ENCODE measurements at places on chromosomes 7 and 10.

- DNase-seq, result no peak
These were observed 13.5 kb upstream of the GPR85 start for GRCh38 chr7:113100121-113100603.

GRCh38 chr7:137221467-137221866, 122.1 kb downstream of the PTN start:
- DNase-seq, result no peak

DNA sequence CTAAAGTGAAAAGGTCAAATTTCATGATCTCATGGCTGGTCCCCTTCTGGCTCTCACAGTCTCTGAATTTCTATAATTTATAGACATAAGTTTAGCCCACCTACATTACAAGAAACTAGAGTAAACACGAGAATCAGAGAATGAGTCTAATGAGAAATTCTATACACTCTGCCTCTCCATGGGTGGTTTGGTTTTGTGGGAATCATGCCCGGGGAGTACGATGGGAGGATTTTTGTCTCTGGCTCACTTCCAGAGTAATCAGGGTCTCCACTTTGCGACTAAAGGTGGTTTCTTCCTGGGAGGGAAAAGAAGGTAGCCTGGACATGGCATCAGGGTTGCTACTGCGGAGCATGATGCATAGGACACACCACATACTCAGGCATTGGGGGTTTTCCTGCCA, 69.7 kb downstream of the MRC1 start:
- DNase-seq, result no peak

GRCh38 chr10:77580482-77580881, 57.1 kb downstream of the KCNMA1 start:
- DNase-seq, result no peak

- DNase-seq, result no peak
These were observed 168.2 kb downstream of the SKAP2 start for GRCh38 chr7:26696161-26696560.

DNA sequence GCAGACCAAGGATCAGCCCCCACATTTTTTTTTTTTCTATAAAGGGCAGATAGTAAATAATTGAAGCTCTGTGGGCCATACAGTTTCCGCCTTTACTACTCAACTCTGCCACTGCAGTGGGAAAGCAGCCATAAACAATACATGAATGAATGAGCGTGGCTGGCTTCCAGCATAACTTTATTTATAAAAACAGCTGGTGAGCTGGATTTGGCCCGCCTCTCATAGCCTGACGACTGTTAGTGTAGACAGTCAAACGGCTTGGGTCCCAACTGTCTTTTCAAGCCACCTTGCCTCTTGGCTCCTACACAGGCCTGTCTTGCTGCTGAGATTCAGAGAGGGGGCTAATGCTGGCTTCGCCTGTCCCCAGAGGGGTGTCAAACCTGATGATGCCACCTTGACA, 169.8 kb upstream of the GPR26 start:
- no peak for DNase-seq

DNA sequence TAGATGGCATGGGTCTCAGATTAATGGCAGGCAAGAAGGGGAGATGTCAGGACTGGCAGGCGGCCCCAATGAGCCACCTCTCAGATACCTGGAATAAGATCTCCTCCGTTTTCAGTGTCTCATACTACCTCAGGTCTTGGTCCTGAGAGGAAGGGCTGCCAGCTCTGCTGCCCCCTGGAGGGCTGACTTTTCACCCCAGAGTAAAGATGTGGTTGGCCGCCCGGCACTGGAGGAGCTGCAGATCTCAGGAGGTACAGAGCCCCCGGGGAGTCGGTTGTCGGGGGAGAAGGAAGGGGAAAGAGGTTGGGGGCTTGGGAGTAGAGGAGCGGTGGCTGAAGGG, 642 bp upstream of the COL13A1 start:
- peak; percentile 44 for DNase-seq

GRCh38 chr7:18166002-18166401, 138.4 kb upstream of the PRPS1L1 start:
- DNase-seq, result no peak

- no peak for DNase-seq
These were observed 5.6 kb downstream of the CCSER2 start for GRCh38 chr10:84333864-84334451.

DNA sequence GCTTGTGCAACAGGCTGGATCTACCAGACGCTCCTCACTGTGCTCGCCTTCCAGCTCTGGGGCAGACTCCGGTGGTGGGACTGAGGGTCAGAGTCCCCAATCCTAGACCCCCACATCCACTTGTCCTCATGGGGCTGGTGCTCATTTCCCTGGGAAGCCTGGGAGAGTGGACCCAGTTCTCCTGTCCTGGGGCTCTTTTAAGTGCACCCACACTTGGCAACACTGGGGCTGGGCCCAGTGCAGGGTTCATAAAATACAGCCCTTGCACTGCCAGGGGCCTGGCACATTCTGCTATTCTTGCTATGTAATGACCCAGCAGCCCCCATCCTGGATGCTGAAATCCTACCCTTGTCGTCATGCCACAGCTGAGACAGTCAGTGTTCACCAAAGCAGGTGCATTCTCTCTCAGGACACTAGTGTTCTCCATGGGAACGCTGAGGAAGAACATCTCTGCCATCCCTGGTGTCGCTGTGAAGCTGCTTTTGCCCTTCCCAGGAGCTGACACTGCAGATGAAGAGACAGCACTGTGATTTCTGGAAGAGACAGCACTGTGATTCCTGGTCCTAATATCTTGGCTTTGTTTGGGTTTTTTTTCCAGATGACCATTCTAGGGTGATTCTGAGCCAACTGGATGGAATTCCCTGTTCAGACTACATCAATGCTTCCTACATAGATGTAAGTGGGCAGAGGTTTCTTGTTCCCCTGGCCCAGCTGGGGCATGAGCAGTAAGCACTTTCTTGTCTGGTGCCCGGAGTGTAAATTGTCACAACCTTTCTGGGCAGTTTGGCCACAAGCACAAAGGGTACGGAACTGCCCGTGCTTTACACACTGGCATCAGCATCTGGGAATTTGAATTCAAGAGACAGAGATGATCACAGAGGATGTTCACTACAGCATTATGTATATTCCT, 65.6 kb downstream of the MKI67 start:
- no peak for DNase-seq

- no peak for DNase-seq
These were observed 112.0 kb downstream of the PFKFB3 start for GRCh38 chr10:6314620-6315205.

GRCh38 chr10:131176907-131177306, 134.6 kb downstream of the TCERG1L start:
- no peak for DNase-seq

DNA sequence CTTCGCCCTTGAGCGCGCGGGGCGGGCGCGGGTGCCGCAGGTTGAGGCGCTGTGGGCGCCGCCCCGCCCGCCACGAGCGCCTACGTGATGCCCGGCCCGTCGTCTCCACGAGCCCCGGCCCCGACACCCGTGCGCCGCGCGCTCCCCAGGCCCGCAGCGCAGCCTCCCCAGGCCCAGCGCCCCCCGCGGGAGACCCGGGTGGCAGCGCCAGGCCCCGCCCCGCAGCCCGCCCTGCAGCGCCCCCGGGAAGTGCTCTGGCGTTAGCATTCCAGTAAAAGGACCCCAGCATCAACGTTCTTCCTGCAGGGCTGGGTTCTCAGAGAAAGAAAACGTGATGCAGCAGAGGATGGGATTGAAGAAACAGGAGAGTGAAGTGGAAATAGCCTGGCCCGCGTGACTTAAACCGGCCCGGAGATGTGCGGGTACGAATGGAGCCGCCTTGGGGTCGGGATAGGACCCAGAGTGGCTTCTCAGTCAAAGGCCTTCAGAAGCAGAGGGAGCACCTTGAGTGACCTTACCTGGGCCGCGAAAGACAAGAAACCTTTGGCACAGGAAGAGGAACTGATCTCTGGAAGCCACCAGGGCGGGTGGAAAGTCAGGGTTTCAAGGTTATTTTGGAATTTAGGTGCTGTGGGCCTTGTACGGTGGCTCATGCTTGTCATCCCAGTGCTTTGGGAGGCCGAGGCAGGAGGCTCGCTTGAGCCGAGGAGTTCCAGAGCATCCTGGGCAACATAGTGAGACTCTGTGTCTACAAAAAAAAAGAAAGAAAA, 1.8 kb downstream of the PFKP start:
- no peak for DNase-seq

- no peak for DNase-seq
These were observed 642.1 kb downstream of the LRMDA start for GRCh38 chr10:76073524-76073923.
